ENCODE measurements at places on chromosomes 4 and X.

GRCh38 chr4:8439914-8440491 lies 520 bp downstream of the ACOX3 start:
- peak; percentile 68 for DNase-seq

DNA sequence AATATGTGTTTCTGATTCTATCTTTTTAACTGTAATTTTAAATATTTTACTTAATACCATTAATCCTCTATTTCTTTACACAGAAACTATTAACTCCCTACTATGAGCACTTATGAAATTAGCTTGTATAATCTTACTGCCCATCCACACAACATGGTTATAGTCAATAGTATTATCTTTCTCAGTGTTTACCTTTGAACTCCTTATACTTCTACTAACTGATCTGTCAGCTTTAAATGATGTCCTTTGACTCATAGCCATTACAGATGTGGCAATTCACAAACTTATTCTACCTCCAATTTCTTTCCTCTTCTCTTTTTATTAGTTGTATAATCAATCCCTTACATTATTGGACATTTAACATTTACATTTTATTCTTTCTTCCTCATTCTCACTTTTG lies 5.5 kb downstream of the SEC31A start:
- no peak for DNase-seq

DNA sequence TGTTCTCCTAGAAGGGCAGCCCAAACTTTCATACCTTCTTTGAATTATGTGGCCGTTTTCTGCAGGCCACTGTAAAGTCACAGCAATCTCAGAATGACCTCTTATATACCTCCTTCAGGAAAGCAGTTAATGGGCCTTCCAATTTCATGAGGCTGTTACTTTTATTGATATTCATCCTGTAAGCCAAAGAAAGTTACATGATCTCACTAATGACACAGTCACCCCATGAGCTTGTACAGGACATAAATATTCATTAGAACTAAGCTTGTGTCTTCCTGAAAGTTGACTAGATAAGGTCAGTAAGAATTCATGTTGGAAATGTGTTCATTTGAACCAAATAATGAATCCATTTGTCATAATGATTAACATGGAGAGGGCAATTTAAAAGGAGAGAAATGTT lies 283.1 kb upstream of the NWD2 start:
- DNase-seq, result no peak

DNA sequence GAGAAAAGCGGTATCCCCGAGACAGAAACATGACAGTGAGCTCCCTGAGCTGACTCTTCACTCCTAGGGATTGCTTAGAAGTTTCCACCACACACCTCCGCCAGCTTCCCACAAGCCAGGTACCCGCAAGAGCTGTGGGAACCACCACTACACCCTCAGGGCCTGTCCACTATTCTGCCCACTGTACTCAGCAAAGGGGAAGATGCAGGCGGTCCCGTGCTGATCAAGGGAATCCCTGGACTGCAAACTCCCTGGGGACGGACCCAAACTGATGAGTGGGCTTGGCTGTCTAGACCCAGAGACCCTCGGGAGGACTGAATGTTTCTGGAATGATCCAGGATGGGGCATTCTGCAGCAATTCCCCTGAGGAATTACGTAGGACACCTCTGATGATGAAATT lies 30.2 kb downstream of the REELD1 start:
- DNase-seq, result no peak

DNA sequence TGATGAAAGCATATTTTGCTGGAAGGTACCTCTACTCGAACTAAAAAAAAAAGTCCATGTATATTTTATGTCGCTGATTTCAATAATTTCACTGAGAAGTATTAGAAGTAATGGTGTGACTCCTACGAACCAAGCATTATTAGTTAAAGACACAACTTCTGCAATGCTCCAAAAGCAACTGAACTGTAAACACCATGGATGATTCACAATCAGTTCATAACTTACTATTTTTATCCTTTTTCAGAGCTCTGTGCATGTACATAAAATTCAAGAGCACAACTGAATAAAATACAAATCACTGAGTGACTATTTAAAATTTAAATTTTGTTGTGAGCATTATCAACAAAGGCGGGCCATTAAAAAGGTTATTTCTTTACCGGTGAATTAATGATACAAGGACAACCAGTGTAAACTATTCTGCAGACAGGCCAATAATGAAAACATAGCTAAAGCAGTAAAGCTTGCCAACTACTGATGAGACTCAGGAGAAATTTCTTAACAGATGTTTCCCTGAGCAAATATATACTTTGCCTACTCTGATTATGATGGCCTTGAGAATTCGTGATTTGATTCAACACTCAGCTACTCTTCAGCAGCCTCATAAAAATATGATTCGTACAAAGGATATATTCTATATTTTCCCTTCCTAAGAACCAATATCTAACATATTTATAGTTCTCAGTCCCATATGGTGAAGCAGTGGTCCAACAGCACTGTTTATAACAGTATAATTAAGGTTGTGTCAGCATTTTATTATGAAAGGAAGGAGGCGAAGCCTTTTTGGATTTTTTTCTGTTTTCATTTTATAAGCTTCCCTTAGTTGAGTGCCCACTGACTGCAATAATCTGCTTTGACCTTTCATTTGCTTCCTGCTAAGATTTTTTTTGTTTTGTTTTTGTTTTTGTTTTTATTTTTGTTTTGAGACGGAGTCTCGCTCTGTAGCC lies 62.8 kb upstream of the NEIL3 start:
- DNase-seq, result no peak

DNA sequence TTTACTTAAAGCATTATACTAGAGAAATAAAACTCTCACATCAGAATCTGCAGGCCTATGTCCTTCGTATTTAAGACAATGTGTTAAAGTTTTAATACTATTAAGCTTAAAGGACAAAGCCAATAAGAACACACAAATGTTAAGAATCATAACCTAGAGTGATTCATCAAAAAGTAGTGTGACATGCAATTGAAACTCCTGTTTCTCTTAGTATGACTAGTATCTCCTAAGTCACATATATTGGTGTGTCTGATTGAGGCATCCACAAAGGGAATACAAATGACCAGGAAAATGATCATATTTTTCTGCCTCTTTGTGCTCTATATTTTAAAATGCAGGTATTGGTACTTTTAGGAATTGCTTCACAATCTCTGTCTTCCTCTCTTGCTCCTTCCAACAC lies 23.8 kb downstream of the GPRASP3 start:
- no peak for DNase-seq

- DNase-seq, result no peak
Observed at GRCh38 chr4:150799207-150799606, 215.9 kb downstream of the LRBA start.

GRCh38 chr4:139848028-139848427 lies 182.4 kb downstream of the MGST2 start:
- no peak for DNase-seq

GRCh38 chr4:152486429-152487389 lies 49.2 kb downstream of the FBXW7 start:
- DNase-seq, result no peak

DNA sequence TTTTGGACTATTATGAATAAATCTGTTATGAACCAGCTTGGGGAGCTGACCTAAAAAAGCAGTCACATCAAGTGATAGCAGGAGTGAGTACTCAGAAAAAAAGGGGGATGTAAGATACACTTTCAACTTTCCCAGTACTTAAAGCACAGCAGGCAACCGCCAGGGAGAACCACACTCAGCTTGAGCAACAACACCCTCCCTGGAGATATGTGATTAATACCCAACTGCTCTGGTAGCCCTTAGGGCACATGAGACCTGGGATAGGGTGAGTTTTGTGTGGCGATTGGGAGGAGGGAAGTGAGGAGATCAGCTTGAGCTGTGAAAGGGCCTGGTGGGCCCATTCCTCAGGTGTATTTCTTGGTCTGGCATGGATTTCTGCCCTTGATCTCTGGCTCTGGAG lies 220.3 kb upstream of the SFRP2 start:
- no peak for DNase-seq

DNA sequence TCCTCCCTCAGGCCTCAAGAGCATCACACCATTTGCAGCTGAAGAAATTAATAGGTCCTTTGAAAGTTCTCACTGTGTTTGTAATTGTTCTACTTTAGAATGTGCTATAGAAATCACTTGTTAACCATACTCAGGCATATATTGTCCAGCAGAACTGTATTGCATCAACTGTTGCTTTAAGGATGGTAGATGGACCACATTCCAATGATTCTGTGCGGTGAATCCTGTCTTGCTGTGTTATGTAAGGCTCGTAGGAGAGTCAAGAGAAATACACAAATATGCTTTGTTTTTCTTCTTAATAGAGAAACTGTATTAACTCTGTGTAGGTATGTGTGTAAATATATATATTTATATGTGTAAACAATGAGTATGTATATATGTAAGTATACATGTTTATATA lies 6.3 kb upstream of the ADGRA3 start:
- no peak for DNase-seq

DNA sequence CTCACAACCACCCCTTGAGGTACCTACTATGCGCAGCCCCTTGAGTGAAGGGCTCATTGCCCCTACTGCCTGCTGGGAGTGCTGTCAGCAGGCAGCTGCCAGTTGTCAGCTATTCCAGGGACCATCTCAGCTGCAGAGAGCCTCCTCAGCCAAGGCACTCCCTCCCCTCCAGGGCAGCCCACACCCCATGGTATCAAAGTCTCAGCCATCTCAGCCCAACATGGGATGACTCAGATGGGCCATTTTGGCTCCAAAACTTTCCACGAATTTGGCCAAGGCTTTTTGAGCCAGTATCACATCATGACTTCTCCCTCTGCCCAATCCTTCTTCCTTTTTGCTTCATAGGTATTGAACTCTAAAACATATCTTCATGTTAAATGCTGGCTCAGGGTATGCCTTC lies 61.4 kb upstream of the MAP3K15 start:
- no peak for DNase-seq

GRCh38 chr4:7679406-7680040 lies 244.8 kb upstream of the PSAPL1 start:
- no peak for DNase-seq

DNA sequence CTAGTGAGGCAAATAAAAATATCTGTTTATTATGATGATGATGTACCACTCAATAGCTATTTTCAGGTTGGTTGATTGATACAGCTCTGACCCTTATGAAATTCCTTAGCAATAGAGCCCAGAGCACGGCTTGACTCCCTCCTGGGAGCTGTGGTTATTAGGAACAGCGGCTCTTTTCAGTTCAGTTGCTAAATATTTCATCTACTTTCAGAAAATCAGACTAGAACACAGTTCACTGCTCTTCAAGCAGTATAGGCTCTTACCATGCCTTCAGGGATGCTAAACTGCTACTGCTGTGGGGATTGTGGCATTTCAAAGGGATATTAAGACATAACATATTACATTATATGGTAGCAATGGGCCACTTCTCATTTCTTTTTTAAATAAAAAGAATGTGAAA lies 218.8 kb downstream of the SNCA start:
- DNase-seq, result no peak

- DNase-seq, result no peak
Observed at GRCh38 chr4:92514627-92515026, 210.9 kb downstream of the GRID2 start.

DNA sequence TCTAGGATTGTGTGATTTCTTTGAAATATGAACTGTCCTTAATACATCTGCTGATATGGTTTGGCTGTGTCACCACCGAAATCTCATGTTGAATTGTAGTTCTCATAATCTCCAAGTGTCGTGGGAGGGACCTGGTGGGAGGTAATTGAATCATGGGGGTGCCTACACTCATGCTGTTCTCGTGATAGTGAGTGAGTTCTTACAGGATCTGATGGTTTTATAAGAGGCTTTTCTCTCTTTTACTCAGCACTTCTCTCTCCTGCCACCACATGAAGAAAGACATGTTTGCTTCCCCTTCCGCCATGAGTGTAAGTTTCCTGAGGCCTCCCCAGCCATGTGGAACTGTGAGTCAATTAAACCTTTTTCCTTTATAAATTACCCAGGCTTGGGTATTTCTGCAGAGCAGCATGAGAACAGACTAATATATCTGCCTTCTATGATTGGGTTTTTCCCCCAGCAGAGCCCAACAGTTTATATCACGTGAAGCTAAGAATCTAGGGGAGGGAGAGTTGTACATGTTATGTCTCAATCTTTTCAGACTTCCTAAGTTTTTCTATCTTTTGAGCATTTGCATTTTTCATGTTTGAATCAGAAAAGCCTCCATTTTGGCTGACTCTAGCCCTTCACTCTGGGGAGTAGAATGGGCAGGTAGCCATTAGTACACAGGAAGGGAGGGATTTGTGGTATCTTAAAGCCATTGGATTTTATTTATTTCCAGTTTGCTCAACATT lies 58.9 kb downstream of the PLAC1 start:
- peak; percentile 10 for DNase-seq

DNA sequence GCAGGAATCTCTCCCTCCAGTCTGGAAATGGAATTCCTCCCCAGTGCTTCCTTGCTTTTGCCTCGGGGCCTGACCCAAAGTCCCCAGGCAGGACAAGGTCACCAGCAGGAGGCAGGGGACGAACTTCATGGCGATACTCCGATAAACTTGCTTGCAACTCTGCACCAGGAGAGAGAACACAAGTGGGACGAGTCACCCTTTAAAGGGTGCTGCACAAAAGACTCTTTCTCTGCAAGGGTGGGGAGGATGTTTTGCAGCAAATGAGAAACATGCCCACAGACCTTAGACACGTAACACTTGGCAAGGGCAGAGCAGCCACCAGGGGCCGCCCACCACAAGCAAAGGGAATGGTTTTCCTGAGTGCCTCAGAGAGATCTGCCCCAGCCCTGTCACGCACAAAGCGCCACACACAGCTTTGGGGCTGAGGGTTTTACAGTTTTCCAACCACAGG lies at the start of gene FGFBP2:
FGFBP2 (minus strand) TSS at position 175 of the 451 bp plus-strand sequence; CDS start at position 129, 46 bp downstream.
- no peak for DNase-seq

DNA sequence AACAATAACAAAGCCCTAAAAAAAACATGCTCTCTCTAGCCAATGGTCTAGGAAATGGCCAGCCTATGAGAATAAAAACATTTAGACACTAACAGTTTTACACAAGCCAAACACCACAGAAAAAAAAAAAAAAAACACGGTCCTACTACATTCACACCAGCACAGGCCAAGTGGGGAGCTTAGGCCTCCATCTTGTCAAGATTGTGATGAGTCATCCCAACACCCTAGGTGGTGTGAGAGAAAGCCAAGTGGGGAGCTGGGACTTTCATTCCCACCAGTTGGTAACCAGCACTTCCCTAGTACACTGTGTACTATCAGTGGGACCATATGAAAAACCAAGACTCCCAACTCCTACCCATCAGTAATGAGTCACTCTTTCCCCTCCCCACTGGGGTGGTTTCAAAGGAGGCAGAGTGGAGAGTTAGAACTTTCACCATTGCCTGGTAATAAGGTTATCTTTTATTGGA lies 95.6 kb downstream of the ADAMTS3 start:
- DNase-seq, result no peak

DNA sequence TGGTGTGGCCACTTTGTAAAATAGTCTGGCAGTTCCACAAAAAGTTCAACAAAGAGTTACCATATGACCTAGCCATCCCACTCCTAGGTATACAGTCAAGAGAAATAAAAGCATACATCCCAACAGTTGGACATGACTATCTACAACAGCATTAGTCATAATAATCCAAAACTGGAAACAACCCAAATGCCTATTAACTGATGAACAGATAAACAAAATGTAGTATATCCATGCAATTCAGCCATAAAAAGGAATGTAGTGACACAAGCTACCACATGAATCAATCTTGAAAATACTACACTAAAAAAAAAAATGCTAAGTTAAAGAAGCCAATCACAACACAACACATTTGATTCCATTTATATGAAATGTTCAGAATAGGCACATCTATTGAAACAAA lies 16.1 kb downstream of the MED14 start:
- DNase-seq, result no peak

- DNase-seq, result no peak
Observed at GRCh38 chrX:3763111-3763510, 49.7 kb upstream of the PRKX start.

- no peak for DNase-seq
Observed at GRCh38 chr4:125758438-125758837, 443.7 kb downstream of the FAT4 start.
